CD8-positive, alpha-beta T cell (primary cell): ENCODE measurements at places on chromosomes 7 and 10.

GRCh38 chr10:32068569-32068968 is 12.3 kb upstream of the KIF5B start:
- no peak for DNase-seq

GRCh38 chr10:48287417-48288391 is 13.2 kb upstream of the FRMPD2 start:
- no peak for DNase-seq

GRCh38 chr7:139752604-139753003 is 25.2 kb downstream of the HIPK2 start:
- no peak for DNase-seq

DNA sequence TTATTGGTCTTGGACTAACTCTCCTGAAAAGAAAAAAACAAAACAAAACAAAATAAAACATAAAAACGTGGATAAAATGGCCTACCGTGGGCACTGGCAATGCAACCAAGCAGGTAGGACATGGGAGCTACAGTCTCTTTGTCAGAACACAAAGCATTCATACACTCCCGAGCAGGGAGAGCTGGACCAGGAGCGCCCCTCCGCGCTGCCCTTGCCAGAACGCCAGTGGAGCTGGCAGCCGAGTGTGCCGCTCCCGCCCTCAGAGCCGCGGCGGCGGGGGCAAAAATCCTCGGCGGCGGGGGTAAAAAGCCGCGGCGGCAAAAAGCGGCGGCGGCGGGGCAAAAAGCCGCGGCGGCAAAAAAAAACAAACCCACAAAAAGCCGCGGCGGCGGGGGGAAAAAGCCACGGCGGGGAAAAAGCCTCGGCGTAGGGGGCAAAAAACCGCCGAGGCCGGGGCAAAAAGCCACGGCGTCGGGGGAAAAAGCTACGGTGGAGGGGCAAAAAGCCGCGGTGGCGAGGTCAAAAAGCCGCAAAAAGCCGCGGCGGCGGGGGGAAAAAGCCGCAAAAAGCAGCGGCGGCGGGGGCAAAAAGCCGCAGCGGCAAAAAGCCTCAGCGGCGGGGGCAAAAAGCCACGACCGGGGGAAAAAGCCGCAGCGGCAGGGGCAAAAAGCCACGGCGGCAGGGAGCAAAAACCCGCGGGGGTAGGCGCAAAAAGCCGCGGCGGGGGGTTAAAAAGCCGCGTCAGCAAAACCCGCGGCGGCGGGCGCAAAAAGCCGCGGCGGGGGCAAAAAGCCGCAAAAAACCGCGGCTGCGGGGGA is 418.1 kb downstream of the ZNF716 start:
- DNase-seq, result no peak

- no peak for DNase-seq
These were observed 18.9 kb downstream of the EXOC6 start for GRCh38 chr10:92867235-92867634.
